ENCODE measurements at places on chromosomes 16 and 17.

DNA sequence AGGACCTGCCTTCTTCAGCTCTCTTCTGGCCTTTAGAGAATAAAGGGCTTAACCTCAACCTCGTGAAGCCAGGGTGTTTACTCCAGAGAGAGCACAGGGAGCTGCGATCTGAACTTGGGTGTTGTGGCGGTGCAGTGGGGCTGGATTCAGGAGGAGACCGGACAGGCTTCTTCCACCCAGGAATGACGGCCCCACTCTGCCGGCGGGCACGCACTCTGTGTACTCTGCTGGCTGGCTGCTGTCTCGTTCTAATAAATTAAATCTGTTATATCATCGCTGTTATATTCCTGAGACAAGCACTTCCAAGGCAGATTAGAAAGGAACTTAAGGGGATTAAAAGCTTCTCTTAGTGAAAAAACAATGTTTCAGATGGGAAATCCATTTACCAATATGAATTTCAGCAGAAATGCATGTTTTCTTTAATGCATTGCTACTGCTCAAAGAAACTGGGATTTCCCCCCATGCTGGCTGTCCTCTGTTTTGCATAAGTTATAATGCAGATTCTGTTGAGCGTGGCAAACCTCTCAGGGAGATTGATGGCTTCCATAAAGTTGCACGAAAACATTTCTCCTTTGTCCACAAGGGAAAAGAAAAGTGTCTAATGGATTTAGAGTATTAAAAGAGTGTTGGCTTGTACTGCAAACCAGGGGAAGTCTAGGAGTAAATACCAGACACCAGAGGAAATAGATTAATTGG, 168.6 kb upstream of the IRX3 start:
- no peak for DNase-seq

DNA sequence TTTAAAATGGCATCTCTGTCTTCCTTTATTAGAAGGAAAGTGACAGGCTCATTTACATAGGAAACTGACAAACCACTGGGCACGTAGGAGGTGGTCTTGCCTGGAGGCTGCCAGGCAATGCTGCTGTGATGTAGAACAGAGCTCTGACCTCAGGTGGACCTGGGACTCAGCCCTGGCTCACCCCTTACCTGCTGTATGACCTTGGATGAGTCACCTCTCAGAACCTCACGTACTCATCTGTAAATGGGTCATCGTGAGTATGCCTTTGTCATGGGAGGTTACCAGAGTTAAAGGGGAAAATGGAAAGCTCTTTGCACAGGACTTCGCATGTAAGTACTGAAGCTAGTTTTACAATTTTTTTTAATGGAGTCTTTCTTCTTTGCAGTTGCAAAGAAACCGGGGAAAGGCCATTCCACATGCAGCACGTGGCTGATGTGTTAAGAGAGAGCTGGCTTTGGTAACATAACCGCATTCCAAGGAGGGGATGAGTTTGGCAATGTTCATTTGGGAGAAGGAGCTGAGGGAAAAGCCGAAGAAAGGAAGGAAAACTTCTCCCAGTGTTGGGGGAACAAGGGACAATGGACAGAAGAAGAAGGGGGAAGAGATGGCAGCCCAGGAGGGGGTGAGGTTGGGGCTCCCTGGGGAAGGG, 37.4 kb upstream of the LONP2 start:
- no peak for DNase-seq

DNA sequence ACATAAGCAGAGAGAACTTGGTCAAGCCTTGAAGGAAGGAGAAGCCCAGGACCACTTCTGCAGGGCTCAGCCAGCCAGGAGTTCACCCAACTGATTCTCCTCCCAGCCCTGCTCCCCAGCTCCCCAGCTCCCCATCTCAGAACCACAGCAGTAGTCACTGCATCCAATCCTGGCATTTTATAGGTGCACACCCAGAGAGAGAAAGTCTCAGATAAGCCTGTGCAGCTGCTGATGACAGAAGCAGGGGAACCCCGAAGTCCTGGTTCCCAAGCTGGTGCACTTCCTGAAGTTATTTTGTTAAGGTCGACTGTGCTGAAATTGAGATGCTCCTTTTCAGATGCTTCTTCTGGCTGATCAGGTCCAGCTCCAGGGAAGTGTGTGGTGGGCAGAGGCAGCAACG, 6.6 kb downstream of the RNF112 start:
- DNase-seq: peak; percentile 78

GRCh38 chr17:58200024-58200633, 7.6 kb downstream of the EPX start:
- DNase-seq: no peak

DNA sequence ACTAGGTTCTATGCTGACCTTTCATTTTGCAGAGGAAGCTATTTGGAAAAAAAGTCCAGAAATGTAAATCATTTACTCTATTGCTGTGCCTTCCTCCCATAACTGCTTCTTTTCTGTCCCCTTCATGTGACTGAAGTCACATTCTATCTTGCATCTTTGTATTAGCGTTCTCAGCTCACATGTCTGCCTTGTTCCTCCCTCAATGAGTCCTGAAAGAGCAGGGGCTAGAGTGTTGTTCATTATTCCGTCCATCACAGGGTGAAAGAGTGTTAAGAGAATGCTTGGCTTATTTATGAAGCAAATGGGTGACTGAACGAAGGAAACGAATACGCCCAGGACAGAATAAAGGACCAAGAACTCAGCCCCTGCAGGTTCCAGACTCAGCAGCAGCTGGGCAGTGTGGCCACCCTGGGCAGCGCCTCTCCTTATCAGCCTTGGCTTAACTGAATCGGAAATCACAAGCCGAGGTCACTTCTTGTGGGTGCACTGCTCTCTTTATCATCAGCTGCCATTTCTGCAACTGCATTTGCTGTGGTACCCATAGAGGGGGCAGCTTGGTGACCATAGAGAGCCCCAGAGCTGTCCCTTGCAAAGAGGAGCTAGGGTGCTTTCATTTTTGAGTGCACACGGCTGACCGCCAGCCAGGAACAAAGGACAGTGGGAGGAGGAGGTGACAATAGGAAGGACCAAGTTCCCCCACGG, 1.8 kb upstream of the PIK3R6 start:
- no peak for DNase-seq

DNA sequence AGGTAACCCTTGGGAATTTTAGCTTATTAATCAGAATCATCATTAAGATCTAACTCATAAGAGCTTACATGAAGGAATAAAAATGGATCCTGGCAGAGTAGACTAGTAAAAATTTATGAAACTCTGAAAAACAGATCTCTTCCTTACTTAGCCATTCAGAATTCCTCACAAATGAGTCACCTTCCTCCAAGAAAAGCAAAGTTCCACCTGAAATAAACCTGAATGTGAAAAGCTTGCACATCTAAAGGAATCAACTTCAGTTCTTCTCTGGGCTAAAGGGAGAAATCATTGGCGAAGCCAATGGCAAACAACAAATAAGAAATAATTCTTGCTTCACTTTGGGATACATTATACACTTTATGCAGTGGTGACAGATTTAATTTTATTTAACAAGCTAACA, 22.7 kb downstream of the MYO1D start:
- no peak for DNase-seq

DNA sequence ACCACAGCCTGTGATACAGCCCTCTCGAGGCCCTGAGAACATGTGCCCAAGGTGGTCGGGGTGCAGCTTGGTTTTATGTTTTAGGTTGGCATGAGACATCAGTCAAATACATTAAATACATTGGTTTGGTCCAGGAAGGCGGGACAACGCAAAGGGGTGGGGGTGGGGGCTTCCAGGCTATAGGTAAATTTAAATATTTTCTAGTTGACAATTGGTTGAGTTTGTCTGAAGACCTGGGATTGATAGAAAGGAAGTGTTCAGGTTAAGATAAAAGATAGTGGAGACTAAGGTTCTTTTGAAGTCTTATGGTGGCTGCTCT, 1.2 kb upstream of the ZKSCAN2 start:
- DNase-seq: no peak

DNA sequence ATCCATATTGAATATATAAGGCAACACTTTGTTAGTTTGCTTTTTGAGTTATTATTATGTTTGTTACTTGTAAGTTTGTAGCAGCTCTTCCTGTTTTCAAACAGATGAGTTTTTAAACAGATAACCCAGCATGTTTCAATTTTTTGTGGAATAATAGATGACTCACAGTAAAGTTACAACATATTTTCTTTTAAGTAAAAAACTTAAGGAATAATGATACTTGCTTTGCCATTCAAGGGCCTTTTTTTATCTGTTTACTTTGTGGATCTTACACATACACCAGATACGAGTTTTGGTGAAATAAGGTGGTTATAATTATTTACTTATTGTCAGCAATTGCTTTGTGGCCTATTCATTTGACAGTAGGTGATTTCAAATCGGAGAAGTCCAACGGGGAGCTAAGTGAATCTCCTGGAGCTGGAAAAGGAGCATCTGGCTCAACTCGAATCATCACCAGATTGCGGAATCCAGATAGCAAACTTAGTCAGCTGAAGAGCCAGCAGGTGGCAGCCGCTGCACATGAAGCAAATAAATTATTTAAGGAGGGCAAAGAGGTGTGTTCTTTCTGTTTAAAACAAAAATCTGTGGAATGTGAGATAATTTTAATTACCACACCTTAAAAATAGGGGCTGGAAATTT, 66.3 kb downstream of the BPTF start:
- DNase-seq: no peak

- DNase-seq: no peak
These were observed 35.6 kb upstream of the PHOSPHO1 start for GRCh38 chr17:49266233-49266632.

GRCh38 chr16:87723226-87723623, 42.6 kb downstream of the KLHDC4 start:
- no peak for DNase-seq

GRCh38 chr17:41003926-41004325, 4.2 kb upstream of the KRTAP3-2 start:
- no peak for DNase-seq

- DNase-seq: no peak
These were observed 186.0 kb upstream of the ZFHX3 start for GRCh38 chr16:73233846-73234424.

GRCh38 chr17:7988750-7989178, 13.7 kb upstream of the GUCY2D start:
- no peak for DNase-seq

DNA sequence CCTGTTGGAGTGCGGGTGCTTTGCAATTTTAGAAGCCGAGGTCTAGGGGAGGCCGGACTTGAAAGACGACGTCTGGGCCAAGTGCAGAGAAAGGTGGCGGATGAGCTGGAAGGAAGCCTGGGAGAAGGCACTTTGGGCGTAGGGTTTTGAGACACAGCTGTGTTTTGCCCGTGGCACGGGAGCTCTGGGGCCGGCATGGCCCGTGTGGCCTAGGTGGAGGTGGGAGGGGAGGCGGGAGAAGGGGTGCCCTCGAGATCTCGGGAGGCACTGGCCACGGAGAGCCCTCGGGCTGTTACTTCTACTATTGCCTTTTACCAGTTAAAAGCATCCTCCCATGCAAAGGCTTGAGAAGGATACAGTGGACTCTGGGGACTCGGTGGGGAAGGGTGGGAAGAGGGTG, 161.9 kb downstream of the FOXL1 start:
- DNase-seq: no peak

GRCh38 chr17:61451538-61452300, 503 bp upstream of the TBX4 start:
- DNase-seq: no peak

GRCh38 chr16:89506791-89507191, 1.4 kb upstream of the SPG7 start:
- no peak for DNase-seq

- DNase-seq: no peak
These were observed 16.0 kb downstream of the CENPX start for GRCh38 chr17:82006468-82007227.

- no peak for DNase-seq
These were observed 16.4 kb downstream of the ATP6V0A1 start for GRCh38 chr17:42475121-42475520.

DNA sequence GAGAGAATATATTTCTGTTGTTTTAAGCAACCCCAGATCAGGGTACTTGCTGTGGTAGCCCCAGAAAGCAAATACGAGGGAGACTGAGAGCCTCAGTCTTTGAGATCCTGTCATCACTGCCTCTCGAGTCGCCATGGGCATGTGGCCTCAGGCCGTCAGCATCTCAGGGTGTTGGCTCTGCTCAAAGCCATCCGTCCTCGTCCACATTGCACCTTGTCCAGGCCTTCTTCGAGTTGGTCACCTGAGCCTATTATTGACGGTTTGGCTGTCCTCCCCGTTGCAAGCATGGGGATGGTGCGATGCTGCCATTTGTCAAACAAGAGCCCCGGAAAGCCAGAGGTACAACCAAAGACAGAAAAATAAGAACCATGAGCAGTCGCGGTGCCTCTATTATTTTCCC, 136.9 kb downstream of the IRF8 start:
- DNase-seq: no peak

DNA sequence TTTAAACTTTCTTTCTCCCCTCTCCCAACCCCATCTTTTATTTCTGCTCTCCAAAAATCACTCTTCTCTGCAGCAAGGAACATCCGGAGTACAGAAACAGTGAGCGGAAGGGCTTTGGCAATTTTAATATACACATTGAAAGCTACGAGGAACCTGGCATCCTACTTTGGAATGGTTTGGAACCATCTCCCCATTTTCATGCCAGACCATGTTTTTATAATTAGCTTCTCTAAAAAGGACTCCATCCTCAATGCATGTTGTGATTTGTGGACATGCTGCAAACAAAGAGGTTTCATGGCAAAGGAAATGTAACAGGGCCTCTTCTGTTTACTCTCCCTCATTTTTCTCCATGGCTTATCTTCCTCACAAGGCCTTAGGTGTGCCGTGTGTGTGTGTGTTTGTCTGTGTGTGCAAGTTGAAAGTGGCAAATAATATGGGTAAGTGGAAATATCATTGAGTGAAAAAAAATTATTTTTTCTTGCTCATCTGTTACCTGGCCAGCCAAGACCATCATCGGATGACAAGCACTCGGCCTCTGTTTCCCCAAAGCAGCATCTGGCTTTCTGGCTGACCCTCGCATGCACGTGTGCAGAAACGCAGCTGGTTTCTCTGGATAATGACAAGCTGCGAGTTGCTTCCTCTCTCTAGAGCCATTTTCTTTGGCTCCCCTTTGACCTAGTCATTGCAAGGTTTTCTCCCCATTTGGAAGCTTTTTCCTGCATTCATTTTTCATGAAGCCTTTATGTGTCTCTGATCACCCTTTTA, 585.0 kb downstream of the TMEM114 start:
- DNase-seq: no peak

GRCh38 chr16:65229191-65229662, 107.4 kb upstream of the CDH11 start:
- no peak for DNase-seq

DNA sequence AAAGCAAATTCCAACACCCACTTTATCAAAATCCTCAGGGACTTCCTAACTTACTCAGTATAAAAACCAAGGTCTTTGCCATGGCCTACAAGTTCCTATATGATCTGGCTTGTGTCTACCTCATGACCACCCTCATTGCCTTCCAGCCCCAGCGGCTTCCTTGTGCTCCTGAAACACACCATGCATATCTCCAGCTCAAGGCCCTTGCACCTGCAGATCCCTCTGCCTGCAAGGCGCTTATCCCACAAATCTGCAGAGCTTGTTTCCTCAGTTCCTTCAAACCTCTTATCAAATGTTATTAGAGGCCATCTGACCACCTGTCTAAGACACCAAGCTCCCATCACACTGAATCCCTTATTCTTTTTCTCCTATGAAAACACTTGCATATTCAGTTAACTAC, 2.6 kb downstream of the BBS2 start:
- no peak for DNase-seq
